NCI-H2107 (cell line): ENCODE measurements at places on chromosomes 3 and 15.

DNA sequence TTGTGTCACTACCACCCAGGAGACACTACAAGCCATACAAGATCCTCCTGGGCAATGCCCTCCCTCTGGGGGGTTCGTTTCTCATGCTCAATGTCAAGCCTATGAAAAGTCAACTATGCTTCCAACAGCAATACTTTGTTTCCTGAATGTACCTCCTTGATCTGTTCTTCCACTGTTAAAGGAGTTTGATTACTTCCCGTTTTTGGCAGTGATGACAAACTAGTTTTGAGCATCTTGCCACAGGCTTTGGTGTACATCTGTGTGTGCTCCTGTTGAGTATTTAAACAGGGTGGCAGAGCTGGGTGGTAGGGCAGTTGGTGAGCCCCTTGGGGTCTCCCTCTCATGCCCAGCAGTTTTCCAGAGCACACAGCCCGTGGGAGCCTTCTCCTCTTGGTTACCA lies 81.4 kb downstream of the IL12A start:
- DNase-seq, result no peak

- DNase-seq, result no peak
Measured at GRCh38 chr3:71258526-71258925, 325.0 kb downstream of the FOXP1 start.

DNA sequence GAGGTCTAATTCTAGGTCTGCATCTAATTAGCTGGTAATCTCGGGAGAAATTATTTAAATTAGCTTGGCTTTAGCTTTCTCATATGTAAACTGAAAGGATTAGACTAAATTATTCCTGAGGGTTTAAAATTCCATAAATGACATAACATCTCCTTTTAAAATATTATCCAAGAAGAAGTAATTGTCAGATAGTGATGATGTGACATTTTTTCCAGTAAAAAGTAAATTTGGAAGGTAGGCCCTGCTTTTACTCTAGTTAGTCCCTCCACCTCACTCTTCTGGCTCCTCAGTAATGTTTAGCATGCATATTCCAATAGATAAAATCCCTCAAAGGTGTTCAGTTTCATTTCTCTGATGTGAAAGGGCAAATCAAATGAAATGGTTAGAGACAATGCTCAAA lies 215.7 kb downstream of the FHIT start:
- no peak for DNase-seq

DNA sequence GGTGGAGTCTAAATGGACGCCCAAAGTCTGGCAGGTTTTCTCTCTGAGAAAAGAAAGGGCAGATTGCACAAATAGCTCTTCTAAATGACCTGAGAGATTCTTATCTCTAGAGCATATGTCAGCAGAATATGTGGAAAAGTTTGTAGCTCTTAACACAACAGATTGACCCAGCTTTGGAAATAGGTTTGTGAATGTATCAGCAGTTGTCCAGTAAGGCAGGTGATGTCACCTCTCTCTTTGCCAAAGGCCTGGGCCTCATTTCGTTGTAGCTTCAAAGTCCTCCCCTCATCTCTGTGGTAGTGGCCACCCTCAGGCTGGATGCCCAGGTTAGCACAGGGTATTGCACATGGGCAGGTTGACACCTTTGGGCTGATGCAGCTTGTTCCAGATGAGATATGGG lies 36.0 kb downstream of the PDIA5 start:
- DNase-seq, result no peak

DNA sequence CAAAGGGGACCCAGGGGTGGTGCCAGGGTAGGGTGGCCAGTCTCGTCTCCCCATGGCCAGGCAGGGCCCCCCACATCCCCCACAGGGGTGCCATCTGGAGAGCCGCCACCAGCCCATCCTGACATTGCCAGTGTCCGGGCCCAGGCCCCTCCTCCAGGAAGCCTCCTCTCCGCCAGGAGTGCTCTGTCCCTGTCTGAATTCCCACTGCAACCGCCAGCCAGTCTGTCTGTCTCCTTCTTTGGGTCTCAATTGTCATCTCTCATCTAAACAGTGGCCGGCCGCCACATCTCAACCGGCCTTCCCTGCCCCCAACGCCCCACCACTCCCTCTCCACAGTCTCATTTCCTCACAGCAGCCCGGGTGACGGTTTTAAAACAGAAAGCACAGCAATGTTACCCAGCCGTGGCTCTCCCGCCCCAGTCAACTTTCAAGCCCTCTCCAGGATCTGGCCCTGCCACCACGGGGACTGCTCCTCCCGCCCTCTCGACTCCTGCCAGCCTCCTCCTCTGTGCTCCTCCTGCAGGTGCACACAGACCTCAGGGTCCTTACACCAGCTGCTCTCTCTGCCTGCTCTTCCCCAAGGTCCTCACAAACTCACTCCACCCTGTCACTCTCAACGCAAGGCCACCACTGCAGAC lies 57.0 kb downstream of the IQSEC1 start:
- DNase-seq, result peak; percentile 35

DNA sequence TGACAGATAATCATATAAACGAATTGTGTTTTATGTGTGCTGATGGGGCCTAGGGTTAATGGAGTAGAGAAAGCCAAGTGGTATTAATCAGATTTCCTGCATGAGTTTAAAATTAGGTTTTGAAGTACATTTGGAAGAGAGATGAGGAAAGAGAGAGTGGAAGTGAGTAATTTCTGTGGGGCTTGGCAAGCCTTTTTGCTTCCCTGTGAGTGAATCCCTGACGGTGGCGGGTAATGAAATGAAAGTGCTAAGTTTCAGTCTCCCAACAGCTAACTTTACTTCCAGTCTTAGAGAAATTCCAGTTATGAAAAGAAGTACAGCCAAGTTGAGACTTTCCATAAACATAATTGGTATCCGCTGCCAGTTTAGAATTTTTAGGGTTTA lies 139.4 kb downstream of the BBX start:
- no peak for DNase-seq

- DNase-seq, result no peak
Measured at GRCh38 chr3:189598530-189599225, 32.5 kb upstream of the TP63 start.

GRCh38 chr3:32399030-32399620 lies 7.5 kb downstream of the CMTM7 start:
- no peak for DNase-seq

DNA sequence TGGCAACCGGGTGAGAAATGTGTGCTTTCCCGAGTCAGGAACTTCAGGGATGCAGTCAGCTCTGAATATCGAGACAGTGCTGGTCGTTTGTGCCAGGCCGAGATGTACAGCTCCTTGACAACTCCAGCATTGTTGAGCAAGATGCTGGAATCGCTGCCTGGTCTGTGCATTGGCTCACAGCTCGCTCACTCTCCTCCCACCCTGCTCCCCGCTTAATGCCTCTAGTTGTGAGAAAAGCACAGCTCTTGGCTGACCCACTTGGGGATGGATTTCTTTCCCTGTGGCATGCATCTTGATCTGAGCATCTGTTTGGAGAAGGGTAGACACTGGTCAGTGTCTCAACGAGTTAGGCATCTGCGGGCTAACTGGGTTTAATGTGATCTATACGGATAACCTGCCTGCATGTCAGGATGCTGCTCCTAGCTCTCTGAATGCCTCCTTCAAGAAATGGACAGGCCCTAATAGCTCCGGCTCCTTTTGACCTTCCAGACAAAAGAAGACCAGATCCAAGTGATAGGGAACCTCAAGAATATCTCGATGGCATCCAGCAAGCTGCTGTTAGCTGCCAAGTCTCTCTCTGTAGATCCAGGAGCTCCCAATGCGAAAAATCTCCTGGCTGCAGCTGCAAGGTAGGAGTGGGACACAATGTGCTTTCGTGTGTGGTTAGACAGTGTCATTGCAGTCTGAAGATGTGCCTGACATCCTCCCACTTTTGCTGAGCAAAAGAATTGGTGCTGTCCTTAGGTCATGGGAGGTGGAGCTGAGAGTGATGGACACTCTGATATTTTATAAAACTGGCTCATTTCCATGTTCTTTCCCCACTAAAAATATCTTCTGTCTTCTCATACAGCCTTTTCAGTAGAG lies 302.2 kb upstream of the TPM1 start:
- no peak for DNase-seq

DNA sequence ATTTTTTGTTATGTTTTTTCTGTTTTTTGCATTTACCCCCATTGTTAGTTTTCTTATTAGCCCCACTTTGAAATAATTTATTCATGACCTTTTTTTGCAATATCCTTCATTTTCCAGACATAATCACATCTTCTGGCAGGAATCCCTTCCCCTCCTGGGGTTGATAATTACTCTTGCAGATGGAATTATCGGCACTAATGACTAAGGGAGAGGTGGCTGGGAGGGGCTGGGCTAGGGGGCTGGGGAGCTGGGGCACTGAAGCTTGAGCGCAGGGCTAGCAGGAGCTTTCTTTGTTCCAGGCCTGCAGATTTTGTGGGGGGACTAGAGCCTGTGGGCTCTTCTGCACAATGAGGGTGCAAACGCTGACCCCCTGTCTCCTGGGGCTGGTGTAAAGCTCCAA lies 77.8 kb downstream of the RAB11A start:
- DNase-seq, result no peak
